KBM-7 (cell line): ENCODE measurements at places on chromosomes 3 and 15.
A peak's percentile ranks its signal among the peaks of the same experiment; 100 is the strongest.

GRCh38 chr3:55147406-55147805, 219.5 kb upstream of the LRTM1 start:
- DNase-seq, result no peak

- no peak for DNase-seq
Measured at GRCh38 chr3:160477750-160478149, 28.2 kb upstream of the TRIM59 start.

GRCh38 chr3:141303481-141304223, 64.7 kb upstream of the ZBTB38 start:
- DNase-seq, result peak; percentile 93

DNA sequence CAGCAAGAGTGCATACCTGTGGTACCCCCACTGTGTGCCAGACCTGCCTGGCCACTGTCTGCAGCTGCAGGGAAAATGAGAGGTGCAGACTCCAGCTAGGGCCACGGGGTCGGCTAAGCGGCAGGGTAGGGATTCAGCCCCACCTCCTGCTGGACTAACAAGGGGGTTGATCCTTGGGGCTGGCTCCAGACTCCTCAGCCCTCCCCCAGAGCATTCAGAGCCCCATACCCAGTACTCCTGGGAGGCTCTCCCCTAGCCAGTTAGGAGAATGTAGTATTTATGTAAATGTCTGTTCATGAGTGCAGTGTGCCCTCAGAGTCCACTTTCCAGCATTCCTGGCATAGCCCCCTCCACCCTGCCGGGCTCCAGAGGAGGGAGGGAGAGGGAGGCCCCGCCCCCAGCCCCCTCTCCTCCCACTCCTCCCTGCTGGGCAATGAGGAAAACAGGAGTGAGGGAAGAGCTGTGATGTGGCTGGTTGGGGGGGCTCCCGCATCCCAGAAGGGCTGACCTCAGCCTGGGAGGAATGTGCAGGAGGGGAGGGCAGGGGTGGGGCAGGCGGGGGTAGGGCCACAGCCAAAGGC, 4.5 kb upstream of the SEMA3B start:
- no peak for DNase-seq

DNA sequence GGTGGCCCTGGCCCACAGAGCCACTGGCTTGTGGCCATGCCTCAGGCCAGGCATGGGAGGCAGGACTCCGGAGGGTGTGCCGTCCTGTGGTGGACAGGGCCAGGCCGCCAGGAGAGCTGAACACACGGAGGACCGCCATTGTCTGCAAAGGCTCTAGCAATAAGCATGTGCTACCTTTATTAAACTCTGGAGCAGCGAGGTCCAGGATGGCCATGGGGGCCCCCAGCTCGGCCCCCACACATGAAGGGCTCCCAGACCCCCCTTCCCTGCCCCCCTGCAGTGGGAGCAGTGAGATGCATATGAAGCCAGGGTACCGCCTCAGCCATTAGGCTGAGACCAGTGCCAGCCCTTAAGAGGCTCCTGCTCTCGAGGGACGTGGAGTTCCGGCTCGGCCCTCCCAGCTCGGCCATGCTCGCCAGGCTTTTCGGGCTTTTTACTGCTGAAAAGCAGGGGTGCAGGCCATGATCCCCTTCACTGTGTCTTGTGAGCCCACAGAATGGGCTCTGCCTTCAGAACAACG, 2.7 kb downstream of the AMIGO3 start:
- no peak for DNase-seq
